ENCODE measurements at places on chromosomes 2 and 18. TPM values are rescaled to one million over a fixed set of nuclear protein-coding genes. Genes with fewer than 3 reads are reported as not detected.

- H3K27me3 ChIP-seq: no peaks in the 10 kb centered on the region
- H3K4me3 ChIP-seq: no peak overlapping the region
- no peak overlapping the region for H3K27ac ChIP-seq
- no peaks in the 10 kb centered on the region for H3K36me3 ChIP-seq
- no peaks in the 10 kb centered on the region for H3K4me1 ChIP-seq
- no peak for DNase-seq
Measured at GRCh38 chr2:235914756-235915155, 253.4 kb downstream of the GBX2 start.

GRCh38 chr2:62215306-62216064 is 19.6 kb downstream of the B3GNT2 start:
- H3K36me3 ChIP-seq: no peaks in the 10 kb centered on the region
- peaks cover 49% of the 10 kb centered on the region for H3K4me1 ChIP-seq
- DNase-seq: peak; percentile 11
- H3K27me3 ChIP-seq: no peaks in the 10 kb centered on the region
- no peak overlapping the region for H3K4me3 ChIP-seq
- peak overlapping the region; percentile 68 for H3K27ac ChIP-seq

- H3K36me3 ChIP-seq: no peaks in the 10 kb centered on the region
- DNase-seq: no peak
- H3K27ac ChIP-seq: no peak overlapping the region
- no peak overlapping the region for H3K4me3 ChIP-seq
Measured at GRCh38 chr18:73961804-73962203, 185.8 kb downstream of the FBXO15 start.

GRCh38 chr18:63299837-63300745 is 19.5 kb downstream of the BCL2 start:
- H3K36me3 ChIP-seq: no peaks in the 10 kb centered on the region
- DNase-seq: no peak
- no peaks in the 10 kb centered on the region for H3K4me1 ChIP-seq
- H3K27me3 ChIP-seq: no peaks in the 10 kb centered on the region
- H3K4me3 ChIP-seq: no peak overlapping the region

- no peaks in the 10 kb centered on the region for H3K4me1 ChIP-seq
- H3K36me3 ChIP-seq: no peaks in the 10 kb centered on the region
- H3K4me3 ChIP-seq: no peak overlapping the region
- no peaks in the 10 kb centered on the region for H3K27me3 ChIP-seq
Measured at GRCh38 chr2:207825045-207825954, 55.6 kb upstream of the FZD5 start.

DNA sequence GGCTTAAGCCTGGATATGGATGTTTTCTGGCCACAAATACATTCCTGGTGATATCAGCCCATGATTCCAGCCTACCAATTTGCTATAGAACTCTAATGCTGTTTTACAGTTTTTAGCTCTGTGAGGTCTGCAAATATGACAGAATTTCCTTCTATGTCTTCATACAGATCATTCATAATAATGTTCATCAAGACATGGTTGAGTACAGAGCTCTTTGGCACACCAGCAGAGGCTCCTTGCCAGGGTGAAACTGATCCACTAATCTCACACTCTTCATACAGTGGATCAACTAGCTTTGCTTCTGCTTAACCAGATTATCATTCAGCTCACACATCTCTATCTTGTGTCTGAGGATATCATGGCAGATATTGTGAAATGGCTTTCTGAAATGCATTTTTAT is 672.1 kb downstream of the STK39 start:
- H3K27me3 ChIP-seq: no peaks in the 10 kb centered on the region
- H3K27ac ChIP-seq: no peak overlapping the region
- H3K36me3 ChIP-seq: no peaks in the 10 kb centered on the region
- H3K4me3 ChIP-seq: no peak overlapping the region

TXNDC2 gene
- polyA plus RNA-seq: not detected

CNOT11 gene
- polyA plus RNA-seq: 67.3 TPM

TUBA3D gene
- polyA plus RNA-seq: not detected

C2orf66 gene
- polyA plus RNA-seq: 0.57 TPM

POTEC gene
- not detected for polyA plus RNA-seq

All from adrenal gland (tissue), 19 donors.